ENCODE measurements at places on chromosomes 5 and 9. TPM values are rescaled to one million over a fixed set of nuclear protein-coding genes. Genes with fewer than 3 reads are reported as not detected.

GPRIN1 gene
- total RNA-seq: 1.3 TPM

DNA sequence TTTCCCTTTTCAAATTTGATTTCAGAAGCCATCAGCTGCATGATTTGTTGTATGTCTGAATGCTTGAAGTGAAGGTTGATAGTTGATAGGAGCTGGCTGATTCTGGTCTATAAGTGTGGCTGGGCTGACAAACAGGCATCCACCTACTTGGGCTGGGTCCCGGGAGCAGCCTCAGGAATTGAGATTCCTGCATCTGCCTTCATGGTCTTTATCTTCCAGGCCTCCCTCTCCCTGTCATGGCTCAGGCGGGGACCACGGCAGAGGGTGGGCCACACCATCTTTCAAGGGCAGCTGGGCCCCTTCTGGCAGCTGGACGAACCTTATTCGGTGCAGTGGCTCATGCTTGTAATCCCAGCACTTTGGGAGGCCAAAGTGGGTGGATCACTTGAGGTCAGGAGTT is 55.9 kb downstream of the ROPN1L start:
- no peak for DNase-seq

GRCh38 chr5:14598225-14598624 is 16.6 kb downstream of the OTULINL start:
- DNase-seq: no peak

SHB gene
- 19.3 TPM for total RNA-seq

GRCh38 chr9:567128-567746 is 274.3 kb upstream of the DMRT1 start:
- no peak for DNase-seq

GRCh38 chr5:14353726-14354474 is 210.8 kb downstream of the TRIO start:
- no peak for DNase-seq

- DNase-seq: no peak
These were observed 14.7 kb downstream of the IGIP start for GRCh38 chr5:140140435-140140834.

- no peak for DNase-seq
These were observed 161.2 kb upstream of the SPRY4 start for GRCh38 chr5:142486020-142486419.

- DNase-seq: peak; percentile 97
These were observed 40.2 kb upstream of the GARNL3 start for GRCh38 chr9:127224178-127224882.

ROR2 gene
- 9.5 TPM for total RNA-seq

DNA sequence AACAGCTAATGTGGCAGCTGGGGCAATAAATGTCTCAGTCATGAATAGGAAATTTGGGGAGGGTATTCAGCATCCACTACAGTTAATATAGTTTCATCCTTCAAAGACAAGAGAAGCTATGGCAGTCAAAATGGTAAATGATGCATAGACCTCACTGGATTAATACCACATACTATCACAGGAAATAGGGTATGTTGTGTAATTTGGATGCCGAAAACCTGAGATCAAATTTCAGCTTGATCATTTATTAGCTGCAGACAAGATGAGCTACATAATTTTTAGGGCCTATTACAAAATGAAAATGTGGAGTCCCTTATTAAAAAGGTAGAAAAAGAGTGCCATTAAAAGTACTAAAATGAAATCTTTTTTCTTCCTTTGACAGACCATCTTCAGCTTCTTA is 112.6 kb upstream of the MTAP start:
- no peak for DNase-seq

BTNL8 gene
- total RNA-seq: 0.96 TPM

DNA sequence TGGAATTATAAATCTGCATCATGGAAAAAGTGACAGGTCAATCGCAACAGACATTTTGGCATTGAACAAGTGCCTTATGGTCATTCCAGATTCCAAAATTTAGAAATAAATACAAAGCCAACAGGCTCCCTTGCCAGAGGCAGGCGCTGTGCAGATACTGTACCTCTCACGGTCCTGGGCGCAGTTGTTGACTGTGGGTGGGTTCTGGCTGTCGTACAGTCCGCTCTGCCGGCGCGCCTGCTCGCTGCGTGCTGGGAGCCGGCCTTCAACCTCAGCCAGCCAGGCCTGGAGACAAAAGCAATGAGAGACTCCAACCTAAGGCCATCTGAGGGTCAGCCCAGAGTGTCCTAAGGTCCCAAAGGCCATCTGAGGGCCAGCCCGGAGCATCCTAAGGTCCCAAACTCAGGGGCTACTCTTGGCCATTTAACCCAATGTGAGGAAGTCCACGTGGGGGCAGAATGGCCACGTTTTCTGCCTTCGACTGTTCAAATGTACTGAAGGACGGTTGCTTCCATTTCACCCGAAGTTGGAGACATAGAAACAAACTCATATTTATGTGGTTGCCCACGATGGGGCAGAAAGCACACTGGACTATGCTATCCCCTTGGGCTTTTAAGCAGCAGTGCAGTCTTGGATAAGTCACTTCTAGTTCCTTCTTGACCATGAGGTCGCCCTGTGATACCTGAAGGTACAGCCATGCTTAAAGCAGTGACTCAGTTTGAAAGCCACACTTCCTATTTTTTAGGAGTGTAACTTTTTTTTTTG is 65.2 kb downstream of the USP20 start:
- no peak for DNase-seq

- no peak for DNase-seq
These were observed 66.5 kb downstream of the GALNT10 start for GRCh38 chr5:154257046-154257445.

CARD19 gene
- 38.9 TPM for total RNA-seq

- DNase-seq: no peak
These were observed 13.7 kb downstream of the MYO10 start for GRCh38 chr5:16922430-16922829.

GRCh38 chr5:75509546-75509945 is 1.9 kb downstream of the CERT1 start:
- DNase-seq: no peak

- no peak for DNase-seq
These were observed 17.6 kb downstream of the TSTD2 start for GRCh38 chr9:97615439-97616072.

ORM2 gene
- total RNA-seq: not detected

DNA sequence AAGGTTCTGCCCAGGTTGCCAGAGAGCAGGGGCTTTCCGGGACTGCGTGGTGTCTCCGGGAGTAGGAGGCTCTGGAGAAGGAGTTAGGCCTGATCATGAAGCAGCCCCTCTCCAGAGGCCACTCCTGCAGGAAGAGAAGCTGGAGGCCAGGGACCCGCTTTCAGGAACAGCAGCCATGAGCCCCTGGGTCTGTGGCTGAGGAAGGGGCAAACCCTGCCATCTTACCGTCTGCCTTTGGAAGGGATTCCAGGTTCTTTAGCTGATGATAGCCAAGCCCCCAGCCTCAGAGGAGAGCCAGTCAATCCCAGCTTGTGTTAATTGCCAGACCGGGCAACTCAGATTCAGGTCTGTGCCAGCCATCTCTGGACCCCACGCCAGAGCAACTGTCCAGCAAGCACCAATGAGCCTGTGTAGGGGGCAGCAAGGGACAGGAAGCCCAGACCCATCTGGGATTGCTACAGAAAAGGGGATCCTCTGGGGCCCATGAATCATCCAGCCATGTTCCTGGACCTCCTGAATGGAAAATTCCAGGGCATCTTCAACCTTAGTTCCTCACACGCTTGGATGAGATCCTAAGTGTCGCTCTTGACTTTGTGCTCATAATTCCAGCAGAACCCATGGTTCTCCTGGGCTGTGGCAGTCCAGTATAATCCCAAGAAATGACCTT is 42.7 kb upstream of the MVB12B start:
- DNase-seq: no peak

DNA sequence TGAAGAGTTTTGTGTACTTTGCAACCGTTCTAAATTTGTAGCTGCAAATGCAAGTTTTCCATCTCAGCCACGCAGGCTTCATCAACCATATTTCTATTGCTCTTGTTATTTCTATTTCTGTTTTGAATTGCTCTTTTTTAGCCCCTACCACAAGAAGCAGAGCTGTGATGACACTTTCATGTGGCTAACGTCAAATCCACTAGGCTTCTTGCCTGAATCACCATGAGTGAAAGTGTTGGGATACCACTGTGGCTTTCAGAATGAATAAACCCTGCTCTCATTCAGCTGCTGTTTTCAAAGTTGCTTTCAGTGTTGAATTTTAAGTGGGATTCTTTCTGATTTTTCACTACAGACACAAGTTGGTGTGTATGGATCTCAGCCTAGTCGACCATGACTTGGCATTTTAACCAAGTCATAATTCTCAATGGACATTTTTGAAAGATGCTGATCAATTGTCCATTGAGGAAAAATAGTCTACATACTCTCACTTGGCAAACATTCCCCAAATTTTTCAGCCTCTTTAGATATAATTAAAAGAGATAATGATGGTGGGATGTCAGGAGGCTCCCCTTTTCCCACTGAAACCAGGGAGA is 41.0 kb upstream of the MTAP start:
- no peak for DNase-seq

DNA sequence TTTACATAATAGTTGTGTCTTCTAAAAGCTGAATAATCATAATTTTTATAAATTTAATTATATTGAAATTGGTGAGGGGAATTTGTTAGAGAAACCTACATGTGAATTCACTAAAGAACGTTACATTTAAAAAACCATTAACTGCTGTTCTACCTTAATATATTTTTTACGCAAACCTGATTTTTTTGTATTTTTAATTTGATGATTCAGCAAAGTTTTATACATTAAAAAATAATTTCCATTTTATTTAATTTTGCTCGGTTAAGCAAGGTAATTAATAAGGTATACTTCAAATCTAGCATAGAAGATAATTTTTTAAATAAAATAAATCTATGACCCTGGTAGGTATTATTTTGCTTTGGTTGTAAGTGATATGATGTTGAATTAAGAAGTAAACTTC is 114.3 kb downstream of the SNCAIP start:
- no peak for DNase-seq

SLC44A1 gene
- 35.3 TPM for total RNA-seq

DCANP1 gene
- total RNA-seq: not detected

DNA sequence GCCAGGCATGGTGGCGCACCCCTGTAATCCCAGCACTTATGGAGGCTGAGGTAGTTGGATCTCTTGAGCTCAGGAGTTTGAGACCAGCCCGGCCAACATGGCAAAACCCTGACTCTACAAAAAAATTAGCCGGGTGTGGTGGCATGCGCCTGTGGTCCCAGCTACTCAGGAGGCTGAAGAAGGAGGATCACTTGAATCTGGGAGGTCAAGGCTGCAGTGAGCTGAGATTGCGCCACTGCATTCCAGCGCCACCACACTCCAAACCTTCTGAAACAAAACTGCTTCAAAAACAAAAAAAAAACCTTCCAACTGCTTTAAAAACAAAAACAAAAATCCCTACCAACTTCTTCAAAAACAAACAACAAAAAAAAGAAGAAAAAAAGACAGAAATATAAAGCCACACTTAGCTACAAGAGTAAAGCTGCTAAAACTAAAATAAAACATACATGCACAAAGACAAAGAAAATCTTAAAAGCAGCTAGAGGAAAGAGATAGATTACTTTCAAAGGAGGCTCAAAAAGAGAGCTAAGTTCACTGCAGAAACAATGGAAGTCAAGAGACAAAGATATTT is 11.4 kb downstream of the DCAF10 start:
- DNase-seq: no peak

BHMT gene
- 1.9 TPM for total RNA-seq

C9orf50 gene
- total RNA-seq: not detected

Measured in mesenteric fat pad (tissue), 1 donor.